SK-N-SH (cell line): ENCODE measurements at places on chromosomes 5 and 9.

DNA sequence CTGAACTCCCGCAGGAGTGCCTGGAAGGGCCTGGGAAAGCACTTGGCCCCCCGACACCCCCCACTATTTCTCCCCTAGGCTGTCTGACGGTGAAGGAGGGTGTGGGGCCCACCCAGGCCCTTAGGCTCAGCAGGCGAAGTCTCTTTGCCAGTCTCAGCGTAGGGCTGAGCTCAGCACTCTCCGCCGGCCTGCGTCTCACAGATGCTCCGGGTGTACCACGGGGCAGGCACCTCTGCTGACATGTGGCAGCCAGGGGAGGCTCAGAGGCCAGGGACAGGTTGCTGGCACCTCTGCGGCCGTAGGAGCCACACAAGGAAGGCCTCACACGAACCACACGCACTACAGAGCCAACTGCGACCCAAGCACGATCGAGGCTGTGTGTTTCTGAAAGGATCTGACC lies 114.2 kb downstream of the VAV2 start:
- DNase-seq, result no peak
- no peaks in the 10 kb centered on the region for H3K36me3 ChIP-seq
- no peak overlapping the region for H3K4me3 ChIP-seq
- peak overlapping the region; percentile 99; the same call in 1 of the 2 replicates for H3K27ac ChIP-seq

- no peak overlapping the region for H3K27ac ChIP-seq
- H3K36me3 ChIP-seq, result no peaks in the 10 kb centered on the region
- no peaks in the 10 kb centered on the region for H3K4me1 ChIP-seq
- H3K4me3 ChIP-seq, result no peak overlapping the region
Measured at GRCh38 chr9:11338130-11338529, 725.3 kb upstream of the PTPRD start.

- H3K4me3 ChIP-seq, result no peak overlapping the region
- DNase-seq, result no peak
Measured at GRCh38 chr5:6638236-6638635, 5.0 kb downstream of the SRD5A1 start.

- H3K4me3 ChIP-seq, result no peak overlapping the region
- peak; percentile 22 for DNase-seq
- no peak overlapping the region for H3K27ac ChIP-seq
Measured at GRCh38 chr5:93598091-93599000, 15.3 kb downstream of the NR2F1 start.

GRCh38 chr5:51734677-51735076 lies 351.4 kb downstream of the ISL1 start:
- no peaks in the 10 kb centered on the region for H3K27me3 ChIP-seq
- H3K4me1 ChIP-seq, result no peaks in the 10 kb centered on the region; the same call in 1 of the 2 replicates
- no peak overlapping the region for H3K4me3 ChIP-seq
- DNase-seq, result no peak
- H3K36me3 ChIP-seq, result no peaks in the 10 kb centered on the region

DNA sequence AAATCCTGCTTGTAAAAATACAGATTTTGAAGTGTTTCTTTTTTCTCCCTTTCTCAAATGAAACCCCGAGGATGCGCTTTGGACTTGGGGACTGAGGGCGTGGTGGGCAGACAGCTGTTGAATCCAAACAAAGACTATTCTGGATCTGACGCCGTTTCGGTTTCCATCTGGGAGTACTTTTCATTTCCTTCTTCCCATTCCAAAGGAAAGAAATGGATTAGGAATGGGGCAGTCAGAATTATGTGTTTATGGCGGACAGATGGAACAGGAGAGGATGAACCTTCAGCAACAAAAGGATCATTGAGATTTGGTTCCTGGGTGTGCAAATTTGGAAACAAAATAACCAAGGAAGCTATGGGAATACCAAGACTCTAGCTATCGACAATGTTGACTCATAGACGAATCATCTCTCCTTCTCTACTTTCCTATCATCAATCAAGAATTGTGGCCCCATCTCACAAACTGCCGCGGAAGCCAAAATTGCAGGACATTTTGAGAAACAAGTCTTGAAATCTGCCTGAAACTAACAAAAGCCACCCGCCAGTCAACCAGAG lies 300.6 kb downstream of the PARP8 start:
- peak overlapping the region; percentile 84 for H3K27ac ChIP-seq
- H3K4me3 ChIP-seq, result peak overlapping the region; percentile 58
- DNase-seq, result peak; percentile 26
